ENCODE measurements at places on chromosomes 2 and 18.
A peak's percentile ranks its signal among the peaks of the same experiment; 100 is the strongest.

GRCh38 chr2:54274781-54275242 lies 18.8 kb upstream of the TSPYL6 start:
- DNase-seq = peak; percentile 86

DNA sequence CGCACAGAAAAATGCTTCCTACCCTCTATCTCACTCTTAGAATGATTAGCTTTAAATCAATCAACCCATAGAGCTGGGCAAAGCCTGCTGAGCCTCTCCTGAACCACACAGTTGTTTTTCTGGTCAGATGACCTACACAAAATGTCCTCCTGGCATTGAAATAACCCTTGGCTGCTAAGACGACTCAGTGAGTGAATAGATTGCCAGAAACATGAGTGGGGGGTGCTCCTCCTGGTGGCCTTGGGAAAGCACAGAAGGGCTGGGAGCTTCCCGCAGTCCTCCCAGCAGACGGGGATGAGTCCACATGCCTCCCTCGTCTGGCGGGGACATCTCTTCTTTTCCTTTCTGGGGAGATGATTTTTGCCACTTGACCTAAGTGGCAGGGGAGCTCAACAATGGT lies 14.9 kb downstream of the MAL start:
- no peak for DNase-seq

- DNase-seq = peak; percentile 5
These were observed 167.4 kb downstream of the THSD7B start for GRCh38 chr2:136932700-136933099.

DNA sequence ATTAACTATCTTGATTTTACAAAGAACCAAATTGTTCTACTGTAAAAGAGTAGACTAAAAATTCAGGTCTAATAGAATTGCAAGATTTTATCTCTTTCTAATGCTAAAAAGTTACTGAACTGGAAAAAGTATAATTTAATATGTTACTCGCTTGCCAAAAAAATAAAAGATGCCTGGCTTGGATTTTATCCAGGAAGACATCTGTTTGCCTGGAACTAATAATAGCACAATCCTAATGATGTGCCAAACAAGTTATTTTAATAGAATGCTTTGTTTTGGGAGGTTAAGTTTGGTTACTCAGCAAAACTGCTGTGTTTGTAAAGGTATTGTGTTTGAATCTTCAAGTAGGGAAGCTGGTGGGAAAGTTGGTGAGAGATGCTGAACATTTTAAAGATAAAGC lies 19.4 kb upstream of the ZSWIM2 start:
- peak; percentile 12 for DNase-seq

GRCh38 chr2:206000776-206001175 lies 85.2 kb downstream of the INO80D start:
- no peak for DNase-seq

GRCh38 chr2:237980751-237981150 lies 13.9 kb downstream of the UBE2F start:
- no peak for DNase-seq
